ENCODE measurements at places on chromosomes 12 and 14. TPM values are rescaled to one million over a fixed set of nuclear protein-coding genes. Genes with fewer than 3 reads are reported as not detected.

DHRS1 gene
- total RNA-seq: 12.0 TPM

FOXG1 gene
- total RNA-seq: 0.19 TPM

OR4K13 gene
- not detected for total RNA-seq

CEP170B gene
- 27.3 TPM for total RNA-seq

STRN3 gene
- 19.4 TPM for total RNA-seq

SRP54 gene
- total RNA-seq: 56.1 TPM

HECTD4 gene
- 13.1 TPM for total RNA-seq

FOXN4 gene
- 0.04 TPM for total RNA-seq

SERPINA1 gene
- 1.1 TPM for total RNA-seq

ZNF891 gene
- 0.29 TPM for total RNA-seq

TTC7B gene
- 17.6 TPM for total RNA-seq

BEGAIN gene
- total RNA-seq: 6.5 TPM

BDKRB1 gene
- total RNA-seq: 0.34 TPM

GALC gene
- total RNA-seq: 12.4 TPM

HELB gene
- 0.80 TPM for total RNA-seq

SIRT4 gene
- total RNA-seq: 0.71 TPM

TAS2R50 gene
- total RNA-seq: not detected

PTPRO gene
- total RNA-seq: 0.05 TPM

RIMBP2 gene
- 0.06 TPM for total RNA-seq

RASSF8 gene
- 7.7 TPM for total RNA-seq

E2F7 gene
- 6.8 TPM for total RNA-seq

ACVRL1 gene
- total RNA-seq: 0.18 TPM

SLC25A47 gene
- total RNA-seq: not detected
